ENCODE measurements at places on chromosomes 12 and 14. TPM values are rescaled to one million over a fixed set of nuclear protein-coding genes. Genes with fewer than 3 reads are reported as not detected.

- no peaks in the 10 kb centered on the region for H3K27me3 ChIP-seq
- H3K4me3 ChIP-seq = no peak overlapping the region
- no peak for DNase-seq
- H3K4me1 ChIP-seq = no peaks in the 10 kb centered on the region
- no peaks in the 10 kb centered on the region for H3K36me3 ChIP-seq
- H3K27ac ChIP-seq = no peak overlapping the region
These were observed 282.4 kb downstream of the FOXN3 start for GRCh38 chr14:89134640-89135039.

Gene PKP2
- 405 TPM for total RNA-seq

- no peaks in the 10 kb centered on the region for H3K27me3 ChIP-seq
- no peak overlapping the region for H3K4me3 ChIP-seq
- no peaks in the 10 kb centered on the region for H3K4me1 ChIP-seq
- H3K27ac ChIP-seq = no peak overlapping the region
- H3K36me3 ChIP-seq = no peaks in the 10 kb centered on the region
- DNase-seq = no peak
These were observed 254.8 kb downstream of the PRKD1 start for GRCh38 chr14:29672831-29673230.

- DNase-seq = no peak
- H3K27me3 ChIP-seq = no peaks in the 10 kb centered on the region
- H3K4me1 ChIP-seq = peaks cover 21% of the 10 kb centered on the region
- no peak overlapping the region for H3K4me3 ChIP-seq
- H3K36me3 ChIP-seq = no peaks in the 10 kb centered on the region
These were observed 146.8 kb upstream of the C14orf180 start for GRCh38 chr14:104432611-104433231.

DNA sequence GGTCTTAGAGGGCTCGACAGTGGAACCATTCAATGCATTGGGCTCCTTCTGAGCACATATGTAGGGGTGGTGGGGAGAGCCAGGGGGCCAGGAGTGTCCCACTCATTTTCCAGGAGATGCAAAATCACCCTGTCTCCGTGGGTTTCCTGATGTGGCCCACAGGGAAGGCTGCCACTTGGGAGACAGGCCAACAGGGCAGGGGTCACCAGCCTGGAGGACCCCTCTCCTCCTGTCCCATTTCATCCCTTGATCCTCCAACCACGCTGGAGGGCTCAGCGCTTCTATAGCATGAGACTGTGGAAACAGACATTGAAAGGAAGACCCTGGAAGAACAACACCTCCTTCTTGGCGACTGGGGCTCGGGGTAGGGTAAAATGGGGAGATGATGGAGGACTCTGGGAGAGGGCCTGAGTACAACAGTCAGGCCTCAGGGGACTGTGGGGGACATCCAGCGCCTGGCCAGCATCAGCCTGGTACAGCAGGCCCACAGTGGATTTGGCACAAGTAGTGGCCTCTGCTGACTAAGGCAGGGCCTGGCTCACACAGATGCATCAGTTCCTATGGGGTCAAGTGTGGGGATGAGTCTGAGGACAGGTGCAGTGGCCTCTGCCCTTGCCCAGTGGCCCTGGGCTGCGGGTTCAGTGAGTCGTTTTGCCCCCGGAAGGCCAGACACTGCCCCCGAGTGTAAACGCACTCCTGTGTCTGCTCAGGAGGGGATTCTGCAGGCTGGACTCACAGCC is 68.0 kb downstream of the PRIMA1 start:
- no peaks in the 10 kb centered on the region for H3K36me3 ChIP-seq
- H3K27ac ChIP-seq = no peak overlapping the region
- no peak for DNase-seq
- H3K27me3 ChIP-seq = no peaks in the 10 kb centered on the region
- H3K4me3 ChIP-seq = no peak overlapping the region
- H3K4me1 ChIP-seq = no peaks in the 10 kb centered on the region

DNA sequence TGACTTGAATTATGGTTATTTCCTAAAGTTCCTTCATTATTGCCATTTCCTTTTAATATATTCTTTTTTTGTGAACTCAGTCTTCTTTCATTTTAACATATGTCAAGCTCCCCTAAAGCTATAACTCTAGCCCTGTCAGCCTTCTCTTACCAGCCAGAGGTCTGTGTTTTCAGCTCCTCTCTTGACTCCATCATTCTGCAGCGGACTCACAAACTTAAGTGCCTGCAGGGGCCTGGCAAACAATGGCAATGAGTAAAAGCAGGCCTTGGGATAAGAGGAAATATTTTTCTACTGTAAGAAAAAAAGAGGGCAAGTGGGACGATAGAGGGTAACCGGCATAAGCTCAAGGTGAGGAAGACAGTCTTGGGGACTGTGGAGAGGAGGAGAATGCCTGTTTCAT is 424.5 kb upstream of the RGS6 start:
- no peak for DNase-seq
- H3K4me1 ChIP-seq = no peaks in the 10 kb centered on the region
- H3K36me3 ChIP-seq = no peaks in the 10 kb centered on the region
- no peaks in the 10 kb centered on the region for H3K27me3 ChIP-seq
- H3K27ac ChIP-seq = no peak overlapping the region

DNA sequence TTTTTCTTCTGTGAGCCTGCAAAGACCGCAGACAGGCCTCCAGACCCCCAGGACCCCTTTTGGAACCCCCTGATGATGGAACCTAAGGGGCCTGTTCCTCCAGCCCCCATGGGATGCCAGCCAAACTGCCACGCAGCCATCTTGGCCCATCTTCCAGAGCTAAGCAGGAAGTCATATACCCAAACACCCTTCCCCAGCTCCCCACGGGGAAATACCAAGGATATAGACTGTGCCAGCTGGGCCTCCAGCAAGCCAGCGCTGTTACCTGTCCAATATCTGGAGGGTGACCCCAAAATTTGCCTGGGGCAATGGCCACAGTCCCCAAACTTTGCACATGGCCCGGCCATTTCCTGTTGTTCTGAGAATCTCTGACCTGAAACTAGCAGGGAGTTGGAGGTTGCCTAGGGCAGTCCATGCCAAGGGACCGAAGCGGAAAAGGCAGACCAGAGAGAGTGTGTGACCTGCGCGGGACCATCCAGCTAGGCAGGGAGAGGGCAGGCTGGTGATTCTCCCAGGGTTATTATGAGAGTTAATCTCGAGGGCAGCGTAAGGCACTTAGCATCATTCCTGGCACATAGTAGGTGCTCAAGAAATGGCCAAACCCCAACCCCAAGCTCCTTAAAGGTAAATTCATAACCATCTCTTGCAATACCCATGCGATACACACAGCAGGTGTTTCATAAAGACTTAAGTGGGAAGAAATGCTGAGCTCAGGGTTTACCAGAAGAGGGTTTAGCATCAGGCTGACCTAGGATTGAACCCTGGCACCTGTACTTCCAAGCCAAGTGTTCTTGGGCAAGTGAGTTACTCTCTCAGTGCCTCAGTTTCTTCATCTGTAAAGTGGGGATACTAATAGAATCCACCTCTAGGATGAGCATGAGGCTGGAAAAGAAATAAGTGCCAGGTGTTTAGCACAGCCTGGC is 2.6 kb upstream of the RASAL1 start:
- DNase-seq = no peak
- H3K27ac ChIP-seq = no peak overlapping the region
- H3K4me1 ChIP-seq = no peaks in the 10 kb centered on the region
- no peak overlapping the region for H3K4me3 ChIP-seq
- peaks cover 45% of the 10 kb centered on the region for H3K27me3 ChIP-seq
- H3K36me3 ChIP-seq = no peaks in the 10 kb centered on the region

DNA sequence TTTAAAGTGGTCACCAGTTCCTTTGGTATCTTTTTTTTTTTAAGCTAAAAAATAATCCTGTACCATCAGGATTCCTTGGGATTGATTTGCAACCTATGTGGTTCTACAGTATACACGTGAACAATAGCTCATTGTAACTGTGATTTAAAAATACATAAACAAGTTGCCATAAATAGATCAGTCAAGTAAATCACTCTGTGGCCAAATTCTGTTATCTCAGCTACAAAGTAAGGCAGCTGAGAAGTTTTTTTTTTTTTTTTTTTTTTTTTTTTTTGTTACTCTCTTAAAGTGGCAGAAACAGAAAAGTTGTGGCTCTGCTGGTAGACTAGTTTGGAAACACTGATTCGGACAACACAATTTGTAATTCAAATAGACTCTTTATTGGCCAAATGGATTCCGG is 104.5 kb downstream of the PRICKLE1 start:
- peak overlapping the region; percentile 93 for H3K27ac ChIP-seq
- no peak for DNase-seq
- H3K36me3 ChIP-seq = no peaks in the 10 kb centered on the region
- H3K4me1 ChIP-seq = peaks cover 56% of the 10 kb centered on the region

Gene B4GALNT3
- 39.9 TPM for total RNA-seq

GRCh38 chr14:93107453-93107852 is 8.3 kb downstream of the ITPK1 start:
- H3K27ac ChIP-seq = no peak overlapping the region
- no peak for DNase-seq
- peaks cover 73% of the 10 kb centered on the region for H3K4me1 ChIP-seq
- H3K4me3 ChIP-seq = no peak overlapping the region
- H3K27me3 ChIP-seq = no peaks in the 10 kb centered on the region

Gene LRP10
- 89.6 TPM for total RNA-seq

Gene SLC6A13
- 2.9 TPM for total RNA-seq

Gene VWF
- total RNA-seq = 224 TPM

Gene KLRC4
- not detected for total RNA-seq

Gene KRT81
- not detected for total RNA-seq

Gene GLIPR1L2
- 1.8 TPM for total RNA-seq

Gene SAMD4A
- 284 TPM for total RNA-seq

Gene RTL1
- not detected for total RNA-seq

DNA sequence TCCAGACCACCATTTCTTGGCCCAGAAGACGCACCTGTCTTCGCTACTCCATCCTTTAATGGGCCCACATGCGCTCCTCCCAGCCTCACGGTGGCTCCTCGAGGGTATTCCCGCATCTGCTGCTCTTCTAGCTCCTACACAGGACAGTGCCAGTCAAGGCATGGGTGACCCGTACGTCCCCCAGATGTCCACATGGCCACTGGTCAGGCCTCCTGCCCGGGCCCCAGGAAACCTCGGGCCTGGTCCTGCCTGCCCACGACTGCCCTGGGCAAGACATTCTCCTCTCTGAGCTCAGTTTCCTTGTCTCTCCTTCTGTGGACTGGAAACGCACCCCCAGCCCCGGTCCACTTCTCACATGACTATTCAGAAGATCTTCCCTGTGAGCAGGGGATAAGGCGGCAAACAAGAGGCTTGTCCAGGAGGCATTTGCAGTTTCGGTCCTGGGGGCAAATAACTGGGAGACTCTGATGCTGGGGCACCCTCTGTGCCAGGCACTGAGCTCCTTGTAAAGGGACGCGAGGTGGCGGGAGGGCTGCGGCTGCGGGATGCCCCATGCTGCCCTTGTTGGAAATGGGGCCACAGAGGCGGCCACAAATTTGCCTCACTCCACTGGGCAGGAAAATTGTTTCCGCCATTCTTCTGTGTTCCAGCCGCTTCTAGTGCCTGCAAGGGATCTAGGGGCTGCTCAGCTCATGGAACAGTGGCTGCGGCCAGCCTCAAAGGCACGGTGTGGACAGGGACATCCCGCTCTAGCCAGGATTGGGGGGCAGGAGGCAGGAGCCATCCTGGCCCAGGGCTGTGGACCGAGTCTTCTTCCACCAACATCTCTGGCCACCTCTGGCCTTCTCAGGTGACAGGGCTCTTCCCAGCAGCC is 6.8 kb upstream of the BEGAIN start:
- H3K4me3 ChIP-seq = no peak overlapping the region
- H3K36me3 ChIP-seq = no peaks in the 10 kb centered on the region
- H3K27me3 ChIP-seq = peaks cover 46% of the 10 kb centered on the region
- DNase-seq = no peak

Gene USP44
- total RNA-seq = 0.19 TPM

DNA sequence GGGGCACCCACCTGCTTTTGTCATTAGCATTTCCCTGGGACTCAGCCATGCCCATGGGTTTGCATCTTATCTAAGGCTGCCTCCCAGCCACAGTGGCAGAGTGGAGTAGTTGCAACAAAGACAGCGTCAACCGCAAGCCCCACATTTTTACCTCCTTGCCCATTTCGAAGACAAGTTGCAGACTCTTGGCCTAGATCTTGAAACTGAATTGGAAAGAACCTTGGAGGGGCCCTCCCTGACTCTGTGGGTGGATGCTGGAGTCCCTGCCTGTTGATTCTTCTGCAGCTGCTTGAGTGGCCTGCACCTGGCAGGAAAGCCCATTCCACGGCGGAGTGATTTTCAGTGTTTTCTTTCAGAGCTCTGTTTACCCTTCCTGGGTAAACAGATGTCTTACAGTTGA is 309.0 kb downstream of the VRK1 start:
- H3K4me1 ChIP-seq = no peaks in the 10 kb centered on the region
- H3K27me3 ChIP-seq = no peaks in the 10 kb centered on the region
- H3K4me3 ChIP-seq = no peak overlapping the region
- no peak overlapping the region for H3K27ac ChIP-seq
- no peak for DNase-seq

DNA sequence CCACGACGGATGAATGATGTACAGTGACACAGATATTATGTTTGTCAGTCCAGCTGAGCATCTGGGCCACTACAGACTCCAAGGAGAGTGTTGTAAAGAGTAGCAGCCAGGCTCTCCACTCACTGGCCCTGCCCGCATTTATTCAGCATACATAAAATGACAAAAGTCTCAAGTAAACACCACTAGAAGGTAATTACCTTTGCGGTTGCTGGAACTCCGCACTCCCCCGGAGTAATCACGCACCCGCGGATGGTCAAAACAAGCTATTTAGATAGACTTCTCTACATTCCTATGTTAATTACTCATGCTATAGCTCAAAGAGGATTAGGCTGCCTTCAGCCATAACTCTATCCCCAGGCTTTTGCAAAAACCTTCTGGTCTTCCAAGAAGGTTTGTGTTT is 18.8 kb upstream of the STRAP start:
- no peaks in the 10 kb centered on the region for H3K4me1 ChIP-seq
- no peaks in the 10 kb centered on the region for H3K27me3 ChIP-seq
- H3K4me3 ChIP-seq = no peak overlapping the region
- H3K27ac ChIP-seq = no peak overlapping the region
- H3K36me3 ChIP-seq = no peaks in the 10 kb centered on the region

DNA sequence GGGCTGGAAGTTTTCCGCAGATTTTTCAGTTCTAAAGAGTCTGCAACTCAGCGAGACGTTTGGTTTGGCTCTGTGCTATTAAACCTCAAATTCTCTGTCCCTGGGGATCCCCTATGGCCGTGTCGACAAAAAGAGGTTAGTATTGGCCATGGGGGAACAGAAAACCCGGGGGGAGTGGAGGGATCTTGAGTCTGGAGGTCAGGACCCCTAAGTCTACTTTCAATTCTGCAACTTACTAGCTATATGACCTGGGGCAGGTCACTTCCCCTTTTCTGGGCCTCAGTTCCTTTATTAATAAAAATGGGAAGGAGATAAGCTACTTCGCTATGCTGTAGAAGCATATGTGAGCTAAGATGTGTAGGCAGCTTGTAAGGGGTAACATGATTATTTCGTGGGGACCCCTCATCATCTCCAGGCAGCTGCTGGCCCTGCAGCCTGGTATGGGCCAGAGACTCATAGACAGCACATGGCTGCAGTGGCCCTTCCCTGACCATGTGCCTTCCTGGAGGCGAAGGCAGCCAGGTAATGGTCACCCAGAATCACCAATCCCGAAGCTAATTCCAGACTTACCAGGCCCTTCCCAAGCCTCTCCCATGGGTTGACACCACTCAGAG is 8.6 kb downstream of the ASB2 start:
- H3K4me1 ChIP-seq = peaks cover 94% of the 10 kb centered on the region
- H3K36me3 ChIP-seq = no peaks in the 10 kb centered on the region
- H3K27ac ChIP-seq = no peak overlapping the region
- no peak overlapping the region for H3K4me3 ChIP-seq

- no peaks in the 10 kb centered on the region for H3K27me3 ChIP-seq
- no peaks in the 10 kb centered on the region for H3K4me1 ChIP-seq
- no peak for DNase-seq
- no peak overlapping the region for H3K4me3 ChIP-seq
- H3K36me3 ChIP-seq = no peaks in the 10 kb centered on the region
These were observed 225.8 kb downstream of the CRADD start for GRCh38 chr12:93902736-93903562.
